ENCODE measurements at places on chromosomes 7 and 10.

DNA sequence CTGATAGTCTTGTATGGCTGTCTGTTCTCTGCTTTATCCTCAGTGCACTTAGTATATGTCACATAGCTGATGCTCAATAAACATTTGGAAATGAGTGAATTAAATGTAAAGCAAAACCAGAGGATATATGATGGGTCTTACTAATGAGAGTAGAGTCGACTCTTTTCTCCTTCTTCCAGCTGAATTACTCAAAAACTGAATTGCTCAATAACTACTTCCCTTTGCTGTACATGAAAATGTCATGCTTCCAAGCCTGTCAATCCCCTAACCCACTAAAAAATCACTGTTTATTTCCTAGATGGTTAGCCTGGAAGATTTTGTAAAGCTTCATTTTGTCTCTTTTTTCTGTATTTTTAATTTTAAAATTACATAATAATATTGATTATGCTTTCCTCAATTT, 88.0 kb downstream of the OR13A1 start:
- no peak for DNase-seq

DNA sequence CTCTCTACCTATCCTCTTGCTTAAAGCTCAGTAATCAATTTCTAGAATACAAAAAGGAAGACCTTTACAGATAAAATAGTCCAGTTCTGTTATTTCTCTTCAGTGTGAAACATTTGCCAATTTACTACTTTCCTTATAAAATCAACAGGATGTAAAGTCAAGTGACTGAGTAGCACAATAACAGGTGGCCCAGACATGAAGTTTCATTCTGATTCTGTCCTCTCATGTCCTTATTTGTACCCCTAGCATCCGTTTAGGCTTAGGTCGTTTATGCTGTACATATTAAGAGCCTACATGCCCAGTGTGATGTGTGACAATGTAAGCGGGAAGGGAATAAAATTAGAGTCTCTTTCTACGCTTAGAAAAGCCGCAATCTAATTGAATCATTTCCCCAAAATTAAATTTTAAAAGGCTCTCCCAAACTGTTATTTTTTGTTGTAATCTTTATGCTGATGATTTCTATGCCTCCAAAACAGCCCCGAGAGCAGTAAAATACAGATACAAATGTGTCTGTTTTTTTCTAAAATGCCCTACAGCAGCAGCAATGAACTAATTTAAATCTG, 29.1 kb downstream of the EPC1 start:
- no peak for DNase-seq

DNA sequence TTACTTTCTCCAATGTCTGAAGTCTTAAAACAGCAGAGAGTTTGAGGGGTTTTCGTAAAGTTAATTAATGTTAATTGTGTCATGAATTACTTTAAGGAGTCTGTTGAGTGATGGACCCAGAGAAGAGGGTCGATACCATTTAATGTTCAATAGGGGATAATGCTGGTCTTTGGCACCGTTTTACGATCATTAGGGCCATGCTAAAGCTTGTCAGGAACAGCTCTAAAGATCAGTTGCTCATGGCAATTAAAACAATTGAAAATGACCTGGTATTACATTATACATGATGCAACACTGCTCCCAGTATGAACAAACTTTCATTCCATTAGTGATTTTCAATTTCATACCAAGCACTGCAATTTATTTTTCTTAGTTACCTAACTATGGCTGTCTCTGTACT, 296.9 kb downstream of the ETV1 start:
- no peak for DNase-seq

- no peak for DNase-seq
These were observed 11.0 kb downstream of the SVIL start for GRCh38 chr10:29623797-29624196.

- no peak for DNase-seq
These were observed 704.0 kb upstream of the IGFBP3 start for GRCh38 chr7:46625032-46625431.

DNA sequence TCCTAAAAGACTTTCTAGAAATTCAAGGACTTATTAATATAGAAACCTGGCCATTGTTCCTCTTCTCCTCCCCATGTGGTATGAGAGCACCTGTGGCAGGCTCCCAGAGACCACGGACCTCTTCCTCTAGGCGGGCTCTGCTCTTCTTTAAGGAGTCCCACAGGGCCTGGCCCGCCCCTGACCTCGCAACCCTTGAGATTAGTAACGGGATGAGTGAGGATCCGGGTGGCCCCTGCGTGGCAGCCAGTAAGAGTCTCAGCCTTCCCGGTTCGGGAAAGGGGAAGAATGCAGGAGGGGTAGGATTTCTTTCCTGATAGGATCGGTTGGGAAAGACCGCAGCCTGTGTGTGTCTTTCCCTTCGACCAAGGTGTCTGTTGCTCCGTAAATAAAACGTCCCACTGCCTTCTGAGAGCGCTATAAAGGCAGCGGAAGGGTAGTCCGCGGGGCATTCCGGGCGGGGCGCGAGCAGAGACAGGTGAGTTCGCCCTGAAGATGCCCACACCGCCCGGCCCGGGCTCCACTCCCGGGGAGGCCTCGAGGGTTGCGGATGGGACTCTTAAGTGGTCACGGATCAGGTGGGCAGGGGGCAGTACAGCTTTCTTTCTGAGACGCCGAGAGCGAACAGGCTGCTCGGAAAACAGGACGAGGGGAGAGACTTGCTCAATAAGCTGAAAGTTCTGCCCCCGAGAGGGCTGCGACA, at the start of gene SLC26A4:
TSS of gene SLC26A4 (plus strand) at position 448 of the 700 bp plus-strand sequence. CDS start 814 bp downstream, outside the sequence.
- no peak for DNase-seq

Measured in anterior cingulate cortex (tissue), 58 donors.